HFF-Myc (cell line): ENCODE measurements at places on chromosomes 3 and 15.

DNA sequence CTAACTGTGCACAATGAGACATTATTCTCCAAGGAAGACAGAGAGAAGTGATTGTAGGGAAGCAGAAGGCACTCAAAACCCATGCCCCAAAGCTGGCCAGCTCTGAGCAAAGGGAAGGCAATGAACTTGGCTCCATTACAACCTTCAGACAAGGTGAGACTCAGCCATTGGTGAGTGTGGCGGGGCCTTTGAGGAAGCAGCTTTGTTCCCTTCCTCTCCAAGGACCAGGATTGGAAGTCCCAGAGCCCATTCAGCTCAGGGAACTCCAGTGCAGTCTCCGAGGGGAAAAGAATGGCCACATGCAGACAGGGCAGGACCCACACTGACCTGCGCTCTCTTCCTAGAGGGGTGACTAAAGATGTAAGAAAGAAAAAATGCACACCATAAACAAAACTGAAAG lies 23.1 kb downstream of the HEG1 start:
- no peak for DNase-seq

GRCh38 chr15:87671289-87671688 lies 585.2 kb downstream of the NTRK3 start:
- no peak for DNase-seq

DNA sequence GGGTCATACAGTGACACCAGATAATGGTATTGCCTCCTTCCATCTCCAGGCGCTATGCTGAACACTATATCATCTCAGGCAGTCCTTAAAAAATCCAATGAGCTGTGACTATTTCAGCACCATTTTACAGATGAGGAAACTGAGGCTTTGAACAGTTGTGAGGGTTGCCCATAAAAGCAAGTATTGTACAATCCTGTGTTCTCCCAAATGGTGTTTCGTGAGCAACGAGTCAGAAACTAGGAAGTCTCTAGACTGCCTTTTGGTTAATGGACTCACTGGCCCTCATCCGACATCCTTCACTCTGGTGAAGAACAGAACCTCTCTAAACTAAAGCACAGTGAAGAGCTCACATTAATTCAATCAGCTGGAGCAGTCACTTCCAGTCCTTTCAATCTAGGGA lies 61.8 kb downstream of the ATP8B4 start:
- no peak for DNase-seq

DNA sequence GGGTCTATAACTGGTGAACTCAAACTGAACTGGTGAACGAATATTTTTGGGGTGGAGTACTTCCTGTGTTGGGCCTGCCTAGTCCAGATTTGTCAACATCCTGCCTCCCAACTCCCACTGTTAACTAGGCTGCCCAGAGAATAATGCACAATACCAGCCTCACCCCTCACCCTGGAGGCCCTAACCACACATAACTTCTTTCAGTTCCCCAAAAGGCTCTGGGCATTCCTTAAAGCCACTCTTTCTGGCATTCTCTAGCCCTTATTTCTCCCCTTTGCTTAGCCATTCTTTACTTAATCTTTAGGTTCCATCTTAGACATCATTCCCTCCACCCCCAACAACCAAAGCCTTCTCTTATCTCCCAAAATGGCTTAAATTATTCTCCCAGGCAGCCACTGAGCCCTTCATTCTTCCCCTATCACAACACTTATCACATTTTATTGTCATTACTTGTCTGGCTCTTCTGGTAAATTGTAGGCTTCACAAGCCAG lies 9.1 kb upstream of the SEC11A start:
- no peak for DNase-seq

DNA sequence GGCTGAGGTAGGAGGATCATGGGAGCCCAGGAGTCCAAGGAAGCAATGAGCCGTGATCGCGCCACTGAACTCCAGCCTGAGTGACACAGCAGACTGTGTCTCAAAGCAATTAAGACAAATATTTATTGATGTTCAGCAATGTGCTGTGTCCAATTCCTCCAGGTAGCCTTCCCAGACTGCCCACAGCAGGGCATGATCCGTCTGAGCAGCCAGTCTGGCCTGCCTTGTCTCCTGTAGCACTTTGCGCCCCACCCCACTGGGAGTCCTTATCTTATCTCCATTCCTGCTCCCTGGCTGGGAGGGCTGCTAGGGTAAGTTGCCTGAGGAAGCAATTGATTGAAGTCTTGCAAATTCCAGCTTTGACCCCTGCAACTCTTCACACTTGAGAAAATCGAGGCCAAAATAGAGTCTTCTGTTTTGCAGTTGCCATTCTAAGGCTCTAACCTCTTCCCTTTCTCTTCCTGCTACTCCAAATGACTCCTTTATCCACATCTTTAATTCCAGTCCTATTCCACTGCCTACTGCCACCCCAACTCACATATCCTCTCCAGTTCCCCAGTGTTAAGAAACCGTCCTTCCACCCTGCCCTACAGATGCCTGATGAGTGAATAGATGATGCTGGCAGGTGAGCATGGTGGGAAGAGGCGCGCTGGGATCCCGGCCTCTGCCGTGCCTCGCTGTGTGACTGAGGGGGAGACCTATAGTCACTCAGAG lies 26.9 kb upstream of the LCTL start:
- no peak for DNase-seq

DNA sequence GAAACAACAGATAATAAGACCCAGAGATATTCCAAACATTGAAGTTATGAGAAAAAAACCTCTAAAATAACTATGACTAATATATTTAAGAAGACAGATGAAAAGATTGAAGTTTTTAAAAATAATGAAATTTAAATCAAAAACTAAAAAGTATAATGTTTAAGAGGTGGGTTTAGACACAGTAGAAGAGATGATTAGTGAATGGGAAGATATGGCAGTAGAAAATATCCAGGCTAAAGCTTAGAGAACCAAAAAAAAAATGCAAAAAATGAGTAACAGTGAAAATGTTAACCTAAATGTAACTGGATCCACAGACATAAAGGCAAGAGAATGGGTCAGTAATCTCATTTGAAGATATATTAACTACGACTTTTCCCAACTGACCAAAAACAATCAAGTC lies 52.2 kb downstream of the RETNLB start:
- no peak for DNase-seq

DNA sequence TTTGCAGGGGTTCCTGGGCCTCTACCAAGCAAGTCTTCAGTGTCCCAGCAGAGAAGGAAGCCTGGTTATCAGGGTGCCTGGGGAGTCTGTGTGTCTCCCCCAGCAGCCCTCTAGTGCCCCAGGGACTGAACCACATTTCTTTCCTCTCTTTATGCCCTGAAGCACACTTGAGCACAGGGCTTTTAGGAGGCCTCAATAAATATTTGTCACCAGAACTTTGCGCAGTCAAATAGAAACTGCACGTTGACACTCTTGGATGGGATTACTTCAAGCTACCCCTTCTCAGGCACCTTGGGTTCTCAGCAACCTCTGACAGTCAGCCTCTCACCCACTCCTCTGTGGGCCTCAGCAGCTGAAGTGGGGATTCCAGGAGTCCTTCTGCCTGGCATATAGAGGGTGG lies 226.6 kb upstream of the HES1 start:
- no peak for DNase-seq

DNA sequence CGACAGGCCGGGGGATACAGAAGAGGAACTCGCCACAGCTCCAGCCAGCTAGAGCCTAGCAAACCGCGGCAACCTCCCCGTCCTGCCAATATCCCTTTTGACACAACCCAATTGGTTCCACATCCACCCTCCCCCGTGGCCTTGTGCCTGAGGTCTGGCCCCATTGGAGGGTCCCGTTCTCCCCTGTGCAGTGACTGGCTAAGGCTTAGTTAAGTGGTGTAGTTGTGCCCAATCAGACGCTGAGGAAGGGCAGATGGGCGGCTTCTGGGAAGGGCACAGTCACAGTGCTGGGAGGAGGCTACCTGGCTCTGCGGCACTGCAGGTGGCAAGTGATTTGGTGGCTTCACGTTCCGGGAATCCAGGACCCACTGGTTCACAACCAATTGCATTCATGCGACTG lies 78.6 kb downstream of the SNRK start:
- no peak for DNase-seq

DNA sequence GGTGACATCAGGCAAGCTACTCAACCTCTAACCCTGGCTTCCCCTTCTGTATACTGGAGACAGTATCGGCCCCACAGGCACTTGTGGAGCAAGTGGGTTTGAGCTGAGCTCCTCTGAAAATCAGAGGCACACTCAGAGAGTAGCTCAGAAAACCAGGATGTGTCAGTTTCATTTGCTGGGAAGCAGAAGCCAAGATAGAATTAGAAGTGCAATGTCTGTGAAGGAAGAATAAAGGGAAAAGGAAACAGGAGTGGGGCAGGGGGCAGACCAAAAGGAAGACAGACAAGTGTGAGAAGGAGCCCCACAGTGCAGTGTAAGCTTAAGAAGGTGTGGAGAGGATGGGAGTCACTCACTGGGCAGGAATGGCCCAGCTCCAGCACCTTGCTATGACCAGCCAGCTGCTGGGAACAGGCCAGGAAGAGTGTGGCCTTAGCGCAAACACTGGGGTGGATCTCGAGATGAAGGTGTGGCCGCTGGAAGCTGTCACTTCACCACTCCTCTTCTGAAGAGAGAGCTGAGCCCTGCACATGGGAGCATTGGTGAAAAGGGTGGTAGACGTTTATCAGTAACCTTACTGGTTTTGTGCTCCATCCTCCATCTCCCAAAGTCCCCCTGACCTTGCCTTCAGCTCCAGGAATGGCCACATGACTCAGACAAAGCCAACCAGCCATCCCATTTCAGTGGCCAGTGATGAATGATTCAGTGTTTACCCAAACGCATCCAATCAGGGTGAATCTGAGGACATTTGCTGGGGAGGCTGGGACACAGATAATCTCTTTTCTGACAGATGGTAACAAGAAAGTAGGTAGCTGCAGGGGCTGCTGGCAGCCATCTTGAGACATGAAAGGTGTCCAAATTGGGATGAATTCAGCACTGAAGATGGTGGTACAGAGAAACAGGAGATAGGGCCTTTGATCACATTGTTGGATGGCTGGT lies 108.4 kb downstream of the SHQ1 start:
- no peak for DNase-seq

GRCh38 chr3:57423335-57423734 lies 120.8 kb downstream of the DNAH12 start:
- no peak for DNase-seq

GRCh38 chr15:73678498-73678897 lies 5.7 kb upstream of the CD276 start:
- DNase-seq = no peak

GRCh38 chr3:123352134-123352554 lies 96.7 kb downstream of the ADCY5 start:
- no peak for DNase-seq

- no peak for DNase-seq
These were observed 20.1 kb upstream of the C3orf49 start for GRCh38 chr3:63798949-63799348.

GRCh38 chr3:196081002-196081833 lies 672 bp downstream of the TFRC start:
- no peak for DNase-seq

GRCh38 chr3:122091602-122092295 lies 36.6 kb downstream of the CD86 start:
- no peak for DNase-seq

GRCh38 chr3:115512565-115513415 lies 110.5 kb upstream of the GAP43 start:
- peak; percentile 21 for DNase-seq

DNA sequence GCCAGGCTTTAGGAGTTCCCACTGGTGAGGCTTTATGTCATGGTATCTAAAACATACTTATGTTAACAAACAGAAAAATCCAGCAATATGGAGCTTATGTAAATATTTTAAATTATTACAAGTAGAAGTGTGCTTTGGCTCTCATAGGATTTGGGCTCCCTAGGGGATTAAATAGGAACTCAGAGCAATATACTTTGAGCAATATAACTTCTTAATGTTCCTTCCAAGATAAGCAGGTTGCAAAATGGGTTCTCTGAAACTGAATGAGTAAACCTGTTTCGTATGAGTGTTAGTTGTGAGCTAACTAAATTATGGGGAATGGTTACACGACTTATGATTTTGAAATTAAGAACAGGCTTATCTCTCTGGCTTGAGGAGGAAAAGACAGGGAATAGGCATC lies 366.1 kb upstream of the ZNF385D start:
- no peak for DNase-seq

GRCh38 chr15:97783240-97783639 lies 177.3 kb upstream of the ARRDC4 start:
- DNase-seq = no peak

DNA sequence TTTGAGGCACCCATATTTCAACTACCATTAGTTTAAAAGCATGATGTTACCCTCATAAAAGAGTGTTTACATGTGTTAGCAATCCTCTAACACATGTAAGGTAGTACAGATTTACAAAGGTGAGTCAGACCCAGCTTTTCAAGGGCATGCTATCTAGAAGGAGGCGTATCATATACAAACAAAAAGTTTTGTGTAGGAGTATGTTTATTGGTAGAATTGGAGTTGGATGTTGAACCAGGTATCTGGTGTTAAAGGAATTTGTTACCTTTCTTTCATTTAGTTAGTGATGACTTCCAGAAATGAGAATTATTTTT lies 2.4 kb downstream of the HACD3 start:
- peak; percentile 56 for DNase-seq

- no peak for DNase-seq
These were observed 38.2 kb upstream of the CFAP161 start for GRCh38 chr15:81095690-81096365.

- DNase-seq = no peak
These were observed 365 bp downstream of the ZBED2 start for GRCh38 chr3:111594781-111595180.

DNA sequence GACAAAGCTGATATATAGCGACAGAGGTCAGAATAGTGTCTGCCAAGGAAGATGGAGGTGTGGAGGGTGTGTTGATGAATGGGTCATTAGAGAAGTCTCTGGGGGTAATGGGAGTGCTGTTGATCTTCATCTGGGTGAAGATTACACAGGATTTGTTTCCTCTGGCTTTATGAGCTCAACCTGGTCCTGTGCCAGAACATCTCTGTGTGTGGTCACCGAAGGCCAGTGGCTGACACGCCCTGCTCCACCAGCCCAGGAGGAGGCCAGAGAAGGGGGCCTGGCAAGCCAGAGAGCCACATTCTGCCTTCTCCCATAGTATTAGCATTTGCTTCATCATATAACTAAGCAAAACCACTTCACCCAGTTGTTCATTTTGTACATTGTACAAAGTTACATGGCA lies 121.1 kb downstream of the ZNF621 start:
- DNase-seq = no peak

- no peak for DNase-seq
These were observed 201.6 kb upstream of the GOLGA6L4 start for GRCh38 chr15:84033793-84034553.
